CD4-positive, CD25-positive, alpha-beta regulatory T cell (primary cell): ENCODE measurements at places on chromosomes 3 and 15.

GRCh38 chr3:10550705-10551104 lies 45.3 kb upstream of the ATP2B2 start:
- no peaks in the 10 kb centered on the region for H3K27me3 ChIP-seq
- H3K4me1 ChIP-seq = peaks cover 17% of the 10 kb centered on the region
- no peak overlapping the region for H3K4me3 ChIP-seq
- no peaks in the 10 kb centered on the region for H3K36me3 ChIP-seq
- H3K27ac ChIP-seq = no peak overlapping the region

DNA sequence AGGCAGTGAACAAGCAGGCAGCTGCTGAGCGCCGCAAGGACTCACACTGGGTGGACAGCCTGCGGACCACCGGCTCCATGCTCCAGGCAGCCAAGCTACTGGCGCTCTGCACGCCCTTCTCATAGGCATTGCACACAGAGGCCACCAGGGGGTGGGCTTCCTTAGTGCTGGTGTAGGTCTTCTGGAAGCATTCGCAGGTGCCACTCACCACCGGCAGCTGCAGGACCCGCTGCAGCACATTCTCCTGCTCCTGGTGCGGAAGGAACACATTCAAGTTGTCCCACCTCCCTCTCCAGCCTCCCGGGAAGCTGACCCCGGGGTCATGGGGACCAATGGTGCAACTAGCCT lies 6.0 kb downstream of the PLIN1 start:
- H3K27ac ChIP-seq = no peak overlapping the region
- H3K36me3 ChIP-seq = no peaks in the 10 kb centered on the region
- DNase-seq = peak; percentile 41
- no peaks in the 10 kb centered on the region for H3K27me3 ChIP-seq

DNA sequence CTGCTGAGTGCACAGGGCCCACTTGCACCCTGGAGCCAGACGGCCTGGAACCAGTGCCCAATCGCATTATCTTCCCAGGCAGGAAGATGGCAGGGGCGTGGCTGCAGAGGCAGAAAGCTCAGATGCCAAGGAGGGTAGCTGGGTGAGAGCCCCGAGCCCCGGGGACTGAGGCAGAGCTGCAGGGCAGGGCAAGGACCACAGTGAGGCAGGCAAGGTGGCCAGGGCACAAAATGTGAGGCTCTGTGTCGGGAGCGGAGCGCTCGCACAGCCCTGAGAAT lies 1.6 kb upstream of the CCDC33 start:
- no peak overlapping the region for H3K27ac ChIP-seq
- H3K27me3 ChIP-seq = no peaks in the 10 kb centered on the region
- no peak for DNase-seq
- no peaks in the 10 kb centered on the region for H3K4me1 ChIP-seq
- H3K4me3 ChIP-seq = no peak overlapping the region
- H3K36me3 ChIP-seq = no peaks in the 10 kb centered on the region

DNA sequence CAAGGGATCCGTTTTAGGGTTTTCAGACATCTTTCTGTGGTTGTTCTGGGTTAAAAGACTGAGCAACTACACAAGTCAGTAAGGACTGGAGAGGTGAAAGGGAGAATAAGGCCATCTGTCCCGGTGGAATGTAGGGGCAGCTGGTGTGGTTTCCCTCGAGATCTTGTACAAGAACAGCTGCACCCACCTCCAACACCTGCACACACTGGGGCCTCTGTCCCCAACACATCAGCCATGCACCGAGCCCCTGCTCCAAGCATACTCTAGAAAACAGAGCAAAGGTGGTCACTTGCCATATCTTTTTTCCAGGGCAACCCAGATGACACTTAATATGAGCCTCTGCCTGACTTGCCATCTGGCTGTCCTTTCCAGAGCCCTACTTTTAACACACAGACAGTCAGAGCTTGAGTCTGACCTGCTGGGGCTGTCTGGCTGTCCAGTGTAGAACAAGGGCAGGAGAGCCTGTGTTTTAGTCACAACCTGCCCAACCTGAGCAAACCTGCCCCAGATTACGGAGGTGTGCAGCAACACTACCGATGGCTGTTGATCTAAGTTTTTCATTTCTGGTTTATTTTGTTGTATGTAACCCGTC lies 12.2 kb downstream of the MAN2A2 start:
- no peaks in the 10 kb centered on the region for H3K4me1 ChIP-seq
- DNase-seq = no peak
- H3K27ac ChIP-seq = no peak overlapping the region
- H3K4me3 ChIP-seq = no peak overlapping the region
- peaks cover 86% of the 10 kb centered on the region for H3K36me3 ChIP-seq

GRCh38 chr3:131174752-131175151 lies 148.1 kb downstream of the NEK11 start:
- no peak for DNase-seq
- peaks cover 13% of the 10 kb centered on the region for H3K4me1 ChIP-seq
- no peaks in the 10 kb centered on the region for H3K36me3 ChIP-seq
- no peak overlapping the region for H3K4me3 ChIP-seq
- peak overlapping the region; percentile 1 for H3K27ac ChIP-seq

- H3K4me3 ChIP-seq = no peak overlapping the region
- no peaks in the 10 kb centered on the region for H3K27me3 ChIP-seq
- no peaks in the 10 kb centered on the region for H3K4me1 ChIP-seq
- no peak overlapping the region for H3K27ac ChIP-seq
- no peaks in the 10 kb centered on the region for H3K36me3 ChIP-seq
- DNase-seq = no peak
Observed at GRCh38 chr3:62154457-62155148, 218.7 kb downstream of the FEZF2 start.

DNA sequence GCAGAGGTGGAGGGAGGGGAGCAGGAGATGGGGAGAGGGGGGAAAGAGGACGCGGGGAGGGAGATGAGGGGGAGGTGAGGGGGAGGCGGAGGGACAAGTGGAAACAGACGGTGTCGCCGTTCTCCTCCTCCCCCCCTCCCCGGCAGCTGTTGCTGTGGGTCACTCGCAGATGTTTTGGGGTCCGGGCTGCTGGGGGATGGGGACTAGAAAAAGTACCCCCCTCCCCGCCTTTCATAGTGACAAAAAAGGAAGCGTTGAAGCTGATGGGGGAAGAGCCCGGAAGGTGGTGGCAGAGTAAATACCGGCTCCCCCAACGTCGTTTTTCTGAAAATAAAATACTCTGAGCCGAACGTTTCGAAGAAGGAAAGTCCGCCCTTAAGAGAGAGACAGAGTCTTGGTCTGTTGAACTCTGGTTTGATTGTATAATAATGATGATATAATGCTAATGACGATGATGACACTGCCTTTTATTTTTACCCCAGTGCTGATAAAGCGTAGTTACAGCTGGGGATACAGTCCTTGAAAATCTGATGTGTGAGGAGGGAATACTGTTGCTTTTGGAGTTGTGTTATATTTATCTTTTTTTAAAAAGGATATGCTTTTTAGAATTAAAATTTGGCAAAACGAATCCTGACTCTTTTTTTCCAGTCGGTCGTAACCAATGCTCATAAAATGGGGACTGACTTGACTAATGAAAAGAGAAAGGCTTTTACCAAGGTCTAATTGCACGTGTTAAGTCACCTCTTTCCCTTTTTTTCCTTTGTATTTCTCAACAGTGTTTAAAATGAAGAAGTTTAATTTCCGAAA lies 993 bp downstream of the STXBP5L start:
- H3K4me1 ChIP-seq = peaks cover 14% of the 10 kb centered on the region
- no peak overlapping the region for H3K4me3 ChIP-seq
- DNase-seq = no peak
- no peaks in the 10 kb centered on the region for H3K36me3 ChIP-seq
- H3K27ac ChIP-seq = no peak overlapping the region
- H3K27me3 ChIP-seq = peaks cover 40% of the 10 kb centered on the region

DNA sequence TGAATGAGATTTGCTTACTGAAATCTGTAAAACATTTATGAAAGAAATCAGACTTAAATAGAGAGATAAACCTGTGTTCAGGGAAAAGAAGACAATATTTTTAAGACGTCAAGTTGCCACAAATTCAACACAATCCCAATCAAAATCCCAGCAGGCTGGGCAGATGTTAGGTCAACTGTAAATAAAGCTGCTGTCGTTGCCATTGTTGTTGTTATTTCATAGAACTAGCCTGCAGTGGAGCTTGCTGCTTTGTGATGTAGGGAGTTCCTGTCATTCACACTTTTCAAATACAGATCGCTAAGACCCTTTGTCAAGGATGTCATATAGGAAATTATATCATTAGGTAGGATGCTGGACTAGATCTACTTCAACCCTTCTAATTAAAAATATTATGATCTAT lies 123.1 kb downstream of the NEO1 start:
- H3K36me3 ChIP-seq = no peaks in the 10 kb centered on the region
- no peak for DNase-seq
- no peaks in the 10 kb centered on the region for H3K4me1 ChIP-seq

GRCh38 chr3:126971891-126972351 lies 11.0 kb upstream of the PLXNA1 start:
- no peaks in the 10 kb centered on the region for H3K4me1 ChIP-seq
- no peaks in the 10 kb centered on the region for H3K36me3 ChIP-seq
- H3K27me3 ChIP-seq = peaks cover 3% of the 10 kb centered on the region
- no peak overlapping the region for H3K4me3 ChIP-seq
- no peak for DNase-seq

GRCh38 chr15:23897531-23897930 lies 210.4 kb upstream of the NDN start:
- H3K4me1 ChIP-seq = no peaks in the 10 kb centered on the region
- H3K27ac ChIP-seq = no peak overlapping the region
- no peak overlapping the region for H3K4me3 ChIP-seq
- no peaks in the 10 kb centered on the region for H3K27me3 ChIP-seq
- DNase-seq = no peak
- H3K36me3 ChIP-seq = no peaks in the 10 kb centered on the region

DNA sequence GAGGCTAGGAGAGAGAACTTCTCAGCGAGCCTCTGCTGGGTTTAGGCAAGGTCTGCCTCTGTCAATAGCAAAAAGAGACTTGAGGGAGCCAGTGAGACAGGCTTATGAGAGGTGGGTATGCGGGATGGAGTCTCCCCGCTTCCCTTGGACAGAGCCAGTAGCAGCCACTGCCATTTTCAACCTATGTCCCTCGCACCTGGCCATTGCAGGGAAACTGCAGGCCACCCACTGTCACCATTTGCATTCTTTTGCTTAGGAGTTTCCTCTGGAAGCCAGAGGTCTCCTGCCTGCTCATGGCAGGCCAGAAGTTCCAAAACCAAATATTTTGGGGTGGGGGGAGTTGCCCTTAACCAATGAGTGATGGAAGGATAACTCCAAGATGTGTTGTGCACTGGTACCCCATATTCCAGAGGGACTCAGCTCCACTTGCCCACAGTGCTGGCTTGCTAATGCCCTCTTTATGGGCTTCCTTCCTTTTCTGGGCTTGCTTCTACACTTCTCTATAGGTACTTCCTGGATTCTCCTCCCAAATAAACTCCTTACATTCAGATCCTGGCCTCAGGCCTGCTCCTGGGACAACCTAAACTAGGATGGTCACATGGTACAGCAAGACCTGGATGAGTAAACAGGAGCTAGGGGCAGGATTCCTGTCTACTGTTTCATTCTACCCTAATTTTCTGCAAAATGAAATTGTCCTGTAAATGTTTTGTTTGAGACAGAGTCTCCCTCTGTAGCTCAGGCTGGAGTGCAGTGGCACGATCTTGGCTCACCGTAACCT lies 108.9 kb upstream of the PROK2 start:
- H3K4me1 ChIP-seq = no peaks in the 10 kb centered on the region
- peaks cover 2% of the 10 kb centered on the region for H3K27me3 ChIP-seq
- no peaks in the 10 kb centered on the region for H3K36me3 ChIP-seq
- no peak for DNase-seq
- no peak overlapping the region for H3K27ac ChIP-seq
- no peak overlapping the region for H3K4me3 ChIP-seq

DNA sequence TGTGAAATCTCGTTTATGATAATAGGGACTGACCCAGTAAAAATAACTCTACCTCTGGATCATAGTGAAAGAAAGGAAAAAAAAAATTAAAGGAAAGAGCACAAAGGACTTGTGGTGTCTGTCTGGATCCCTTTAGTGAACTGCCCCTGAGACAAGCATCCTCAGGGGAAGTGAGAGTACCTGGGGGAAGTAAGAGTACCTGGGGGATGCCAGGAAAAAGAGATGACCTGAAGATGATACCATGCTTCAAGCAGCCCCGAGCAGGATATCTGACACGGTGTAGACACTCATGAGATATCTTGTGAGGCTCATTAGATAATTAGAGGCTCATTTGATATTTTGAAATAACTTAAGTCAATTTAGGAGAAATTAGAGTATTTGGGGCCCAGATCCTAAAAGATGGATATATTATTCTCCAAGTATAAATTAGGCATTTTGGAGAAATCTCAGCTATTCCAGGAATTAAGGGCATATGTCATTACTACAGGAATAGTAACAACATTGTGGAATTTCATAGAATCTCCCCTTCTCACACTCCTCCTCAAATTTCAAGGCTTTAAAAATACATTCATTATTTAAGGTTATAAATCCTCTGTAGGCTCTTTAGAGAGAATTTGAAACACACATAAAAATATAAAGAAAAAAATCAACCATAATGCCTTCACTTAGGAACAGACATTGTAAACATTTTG lies 36.3 kb upstream of the PSMD6 start:
- no peak for DNase-seq
- no peak overlapping the region for H3K4me3 ChIP-seq
- no peak overlapping the region for H3K27ac ChIP-seq
- peaks cover 2% of the 10 kb centered on the region for H3K27me3 ChIP-seq
- H3K4me1 ChIP-seq = no peaks in the 10 kb centered on the region

DNA sequence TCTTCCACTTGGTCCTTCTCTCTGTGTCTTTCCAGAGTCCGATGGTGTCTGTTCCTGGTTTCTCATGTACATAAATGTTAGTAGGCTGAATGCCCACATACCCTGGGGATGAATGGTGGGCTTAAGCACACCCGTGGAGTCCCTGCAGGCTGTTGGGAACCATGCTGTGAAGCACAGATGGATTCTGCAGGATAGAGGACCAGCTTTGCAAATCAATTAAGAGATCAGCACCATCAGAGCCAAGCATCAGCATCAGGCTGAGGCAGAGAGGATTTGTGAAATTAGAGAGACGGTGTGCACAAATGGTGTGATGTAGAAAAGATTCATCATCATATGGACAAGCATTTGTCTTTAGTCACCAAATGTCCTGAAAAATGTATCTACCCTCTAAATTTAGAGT lies 127.1 kb downstream of the SV2B start:
- no peaks in the 10 kb centered on the region for H3K4me1 ChIP-seq
- H3K27ac ChIP-seq = no peak overlapping the region
- H3K4me3 ChIP-seq = no peak overlapping the region
- peaks cover 5% of the 10 kb centered on the region for H3K27me3 ChIP-seq
- no peaks in the 10 kb centered on the region for H3K36me3 ChIP-seq

DNA sequence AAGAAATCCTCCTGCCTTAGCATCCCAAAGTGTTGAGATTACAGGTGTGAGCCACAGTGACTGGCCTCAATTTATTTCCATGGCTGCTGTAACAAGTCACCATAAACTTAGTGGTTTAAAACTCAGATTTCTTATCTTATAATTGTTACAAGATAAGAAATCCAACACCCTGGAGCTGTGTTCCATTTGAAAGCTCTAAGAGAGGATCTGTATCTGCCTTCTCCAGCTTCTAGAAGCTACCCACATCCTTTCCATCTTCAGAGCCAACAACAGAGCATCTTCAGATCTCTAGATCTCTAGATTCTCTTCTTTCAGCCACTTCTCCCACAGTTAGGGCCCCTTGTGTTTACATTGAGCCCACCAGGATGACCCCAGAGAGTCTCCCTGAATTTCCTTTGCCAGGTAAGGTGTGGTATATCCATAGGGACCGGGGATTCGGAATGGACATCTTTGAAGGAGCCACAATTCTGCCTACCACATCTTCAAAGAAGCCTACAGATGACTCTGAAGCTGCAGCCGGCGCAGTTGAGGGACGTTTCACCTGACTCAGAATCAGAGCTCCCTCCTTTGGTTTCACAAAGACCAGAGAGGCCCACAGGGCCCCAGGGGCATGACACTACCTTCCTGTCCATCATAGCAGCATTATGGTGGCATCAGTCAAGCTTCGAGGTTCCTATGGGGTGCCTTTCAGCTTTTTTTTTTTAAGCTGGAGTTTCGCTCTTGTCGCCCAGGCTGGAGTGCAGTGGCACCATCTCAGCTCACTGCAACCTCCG lies 87.0 kb upstream of the IGF1R start:
- no peaks in the 10 kb centered on the region for H3K27me3 ChIP-seq
- H3K4me3 ChIP-seq = no peak overlapping the region
- DNase-seq = no peak
- no peak overlapping the region for H3K27ac ChIP-seq
